ENCODE measurements at places on chromosomes 5 and 9. TPM values are rescaled to one million over a fixed set of nuclear protein-coding genes. Genes with fewer than 3 reads are reported as not detected.

DNA sequence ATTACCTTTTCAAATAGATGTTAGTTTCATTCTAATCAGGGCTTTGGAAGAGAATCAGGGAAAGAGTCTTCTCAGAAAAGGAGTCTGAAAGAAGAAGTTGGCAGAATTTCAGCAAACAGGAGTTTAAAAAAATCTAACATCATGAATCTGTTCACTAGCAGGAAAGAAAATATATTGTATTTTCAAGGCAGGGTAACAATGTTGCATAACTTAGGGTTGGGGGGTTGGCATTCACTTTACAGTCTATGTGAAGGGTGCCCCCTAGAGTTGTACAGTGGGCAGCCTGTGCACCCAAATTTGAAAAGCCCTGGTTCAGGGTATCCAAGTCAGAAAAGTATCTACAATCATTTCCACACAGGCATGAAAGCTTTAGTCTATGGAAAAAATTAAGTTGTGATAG lies 348.4 kb upstream of the SLC30A5 start:
- no peak for DNase-seq

- DNase-seq, result no peak
Measured at GRCh38 chr5:6859023-6859422, 145.8 kb downstream of the TENT4A start.

SPAG8 gene
- 4.1 TPM for polyA plus RNA-seq

GRCh38 chr9:90517103-90517502 lies 125.5 kb downstream of the DIRAS2 start:
- DNase-seq, result no peak
